ENCODE measurements at places on chromosomes 13 and 19.

GRCh38 chr19:13978351-13979243 is 26.3 kb downstream of the DCAF15 start:
- DNase-seq, result no peak

- DNase-seq, result no peak
Observed at GRCh38 chr13:22253107-22253506, 582.2 kb downstream of the FGF9 start.

DNA sequence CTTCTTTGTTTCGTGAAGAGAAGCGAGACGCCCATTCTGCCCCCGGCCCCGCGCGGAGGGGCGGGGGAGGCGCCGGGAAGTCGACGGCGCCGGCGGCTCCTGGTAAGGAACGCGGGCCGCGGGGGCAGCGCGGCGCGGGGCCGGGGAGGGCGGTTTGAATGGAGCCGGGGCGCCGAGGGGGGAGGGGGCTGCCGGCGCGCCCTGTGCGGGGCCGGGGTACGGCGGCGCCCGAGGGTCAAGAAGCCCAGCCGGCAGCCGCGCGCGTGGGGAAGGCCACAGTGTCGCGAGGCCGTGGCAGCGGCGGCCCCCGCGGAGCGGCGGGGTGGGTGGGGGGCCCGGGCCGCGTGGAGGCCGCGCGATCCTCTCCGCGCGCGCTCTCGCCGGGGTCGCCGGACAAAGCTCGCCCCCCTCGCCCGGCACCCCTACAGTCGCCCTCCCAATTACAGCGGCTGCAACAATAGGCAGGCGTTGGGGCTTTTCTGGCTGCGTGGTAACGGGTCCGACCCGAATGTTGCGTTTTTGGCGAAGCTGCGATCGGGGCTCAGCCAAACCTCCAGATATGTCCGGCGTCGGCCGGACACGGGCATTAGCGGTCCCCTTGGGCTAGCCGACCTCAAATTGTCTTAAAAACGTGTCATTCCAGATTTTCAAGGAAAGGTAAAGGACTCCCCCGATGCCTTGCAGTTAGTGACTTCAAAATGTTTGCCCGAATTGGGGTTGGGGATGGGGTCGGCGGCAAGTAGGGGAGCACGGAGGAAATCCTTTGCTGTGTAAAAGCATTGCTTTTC is 437 bp downstream of the SMARCA4 start:
- DNase-seq, result peak; percentile 80

GRCh38 chr19:15436012-15436825 is 13.5 kb downstream of the WIZ start:
- no peak for DNase-seq

GRCh38 chr13:75635828-75636435 is at the start of gene LMO7:
LMO7 (plus strand) TSS chr13:75636330; CDS start chr13:75636658, 328 bp downstream.
- no peak for DNase-seq

Measured in amygdala (tissue), 56 donors.